Peyer's patch (tissue), 4 donors: ENCODE measurements at places on chromosomes 4 and X. TPM values are rescaled to one million over a fixed set of nuclear protein-coding genes. Genes with fewer than 3 reads are reported as not detected.

- no peak for DNase-seq
These were observed 13.8 kb downstream of the SLC25A5 start for GRCh38 chrX:119482041-119482440.

- no peak for DNase-seq
These were observed 14.4 kb upstream of the FAM9A start for GRCh38 chrX:8815460-8816065.

DNA sequence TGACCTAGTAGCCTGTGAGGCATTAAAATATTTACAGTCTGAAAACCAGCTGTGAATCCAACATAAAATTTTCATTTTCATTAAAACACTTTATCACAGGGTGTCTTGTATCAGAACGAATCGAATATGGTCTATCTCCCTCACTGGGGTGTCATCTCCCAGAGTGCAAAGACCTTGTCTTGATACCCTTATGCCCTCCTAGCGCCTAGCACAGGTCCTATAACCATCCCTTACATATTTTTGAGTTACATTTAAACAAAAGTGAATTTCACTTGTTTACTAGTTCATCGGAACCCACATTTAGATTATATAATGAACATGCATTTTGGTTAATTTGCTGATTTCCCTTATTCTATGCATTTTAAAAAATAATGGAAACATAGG, 14.0 kb downstream of the DIPK2B start:
- no peak for DNase-seq

DNA sequence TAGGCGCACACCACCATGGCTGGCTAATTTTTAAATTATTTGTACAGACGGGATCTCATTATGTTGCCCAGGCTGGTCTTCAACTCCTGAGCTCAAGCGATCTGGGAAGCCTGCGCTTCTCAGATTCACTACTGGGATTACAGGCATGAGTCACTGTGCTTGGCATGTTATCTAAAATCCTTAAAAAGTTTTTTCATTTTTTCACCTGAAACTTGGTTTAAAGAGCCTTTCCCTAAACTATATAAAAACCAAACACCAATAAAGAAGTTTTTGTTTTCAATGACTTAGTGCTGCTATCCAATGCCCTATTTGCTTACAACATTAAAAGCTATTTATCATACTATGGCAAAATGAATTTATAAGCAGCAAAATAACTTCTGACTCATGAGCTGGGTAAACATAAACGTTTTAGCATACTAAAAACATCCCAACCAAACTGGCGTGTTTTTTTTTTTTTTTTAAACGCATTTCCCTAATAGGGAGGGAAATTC, 127.8 kb downstream of the UBE2K start:
- DNase-seq: no peak

Gene FRMD7
- not detected for total RNA-seq

DNA sequence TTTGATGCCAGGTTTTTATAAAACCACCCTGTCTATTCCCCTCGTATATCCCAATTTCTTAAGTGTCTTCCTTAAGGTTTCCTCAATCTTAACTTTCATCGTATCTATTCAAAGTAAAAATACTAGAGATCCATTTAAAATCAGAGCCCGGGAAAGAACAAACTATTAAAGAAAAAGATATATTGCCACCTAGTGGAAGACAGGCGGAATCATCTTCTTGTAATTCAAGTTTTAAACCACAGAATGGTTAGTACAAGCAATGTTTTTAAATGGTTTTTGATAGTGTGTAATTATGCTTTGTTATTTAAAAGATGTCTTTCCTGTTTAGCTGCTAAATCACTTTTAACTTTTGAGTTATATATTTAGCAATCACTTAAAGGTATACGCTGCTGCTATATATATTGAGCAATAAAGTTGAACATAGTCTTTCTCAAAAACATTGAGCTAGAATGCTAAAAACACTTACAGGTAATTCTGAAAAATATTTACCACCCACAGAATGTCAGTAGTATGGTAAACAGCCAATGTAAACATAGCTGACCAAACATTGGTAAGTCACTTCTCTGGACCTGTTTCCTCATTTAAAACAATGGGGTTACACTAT, 18.2 kb downstream of the PRDM8 start:
- DNase-seq: no peak
